PC-9 (cell line): ENCODE measurements at places on chromosomes 1 and 21. TPM values are rescaled to one million over a fixed set of nuclear protein-coding genes. Genes with fewer than 3 reads are reported as not detected.

Gene NMNAT2
- 22.5 and 29.2 TPM in 2 replicates for total RNA-seq

Gene TLCD4
- 11.2 TPM in 2 replicates for total RNA-seq

Gene LAMC1
- total RNA-seq, result 95.5 and 121 TPM in 2 replicates

Gene KRTAP19-1
- not detected in 2 replicates for total RNA-seq

Gene CLCA4
- not detected in 2 replicates for total RNA-seq

DNA sequence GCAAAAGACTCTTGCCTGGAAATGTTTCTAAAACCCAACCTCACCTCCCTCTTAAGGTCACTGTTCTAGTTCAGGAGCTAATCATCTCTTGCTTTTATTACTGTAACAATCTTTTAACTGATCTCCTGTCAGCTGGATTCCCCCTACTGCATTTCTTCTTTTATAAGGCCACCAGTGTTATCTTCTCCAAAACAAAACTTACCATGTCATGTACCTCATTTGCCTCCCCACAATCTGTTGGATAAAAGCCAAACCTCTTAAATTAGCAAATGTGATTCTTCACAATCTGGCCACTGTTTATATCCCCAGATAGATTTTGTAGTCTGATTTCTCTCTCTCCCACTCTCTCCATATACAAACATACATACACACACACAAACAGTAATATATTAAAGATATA, 143.3 kb downstream of the DENND1B start:
- no peak for DNase-seq

- DNase-seq, result no peak
These were observed 12.9 kb upstream of the PODN start for GRCh38 chr1:53048960-53049573.

DNA sequence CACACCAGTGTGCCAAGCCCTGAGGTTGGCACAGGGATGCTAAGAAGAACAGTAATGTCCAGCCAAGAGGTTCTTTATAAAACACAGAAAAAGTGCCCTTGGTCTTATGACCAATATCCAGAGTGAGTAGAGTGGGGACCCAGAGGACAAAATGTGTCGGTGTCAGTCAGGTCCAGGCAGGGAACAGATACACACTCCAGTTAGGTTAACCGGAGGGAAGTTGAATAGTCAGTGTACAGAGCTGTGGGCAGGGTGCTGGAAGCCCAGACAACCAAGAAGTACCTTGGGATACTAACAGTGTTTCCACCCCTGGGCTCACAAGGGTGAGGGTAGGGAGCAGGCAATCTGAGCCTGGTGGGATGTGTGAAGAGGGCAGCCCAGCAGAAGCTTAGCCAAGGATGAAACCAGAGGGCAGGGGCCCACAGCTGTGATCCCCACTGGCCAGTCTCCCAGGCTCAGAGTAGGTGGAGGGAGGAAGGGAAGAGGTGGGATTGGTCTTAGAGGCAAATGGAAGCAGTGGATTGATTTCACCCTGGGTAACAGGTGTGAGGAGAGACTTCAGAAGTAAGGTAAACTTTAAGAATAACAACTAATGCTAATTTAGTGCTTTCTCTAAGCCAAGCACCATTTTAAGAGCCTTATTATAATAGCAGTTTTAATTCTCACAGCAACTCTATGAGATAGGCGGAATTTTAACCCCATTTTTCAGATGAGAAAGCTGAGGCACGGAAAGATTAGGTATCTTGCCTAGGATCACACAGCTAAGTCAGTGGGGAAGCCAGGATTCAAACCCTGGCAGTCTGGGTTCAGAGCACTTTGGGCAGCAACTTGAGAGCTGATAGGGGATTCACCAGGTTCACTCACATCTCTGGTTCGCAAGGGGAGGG, 143.4 kb upstream of the HOOK1 start:
- DNase-seq, result no peak

DNA sequence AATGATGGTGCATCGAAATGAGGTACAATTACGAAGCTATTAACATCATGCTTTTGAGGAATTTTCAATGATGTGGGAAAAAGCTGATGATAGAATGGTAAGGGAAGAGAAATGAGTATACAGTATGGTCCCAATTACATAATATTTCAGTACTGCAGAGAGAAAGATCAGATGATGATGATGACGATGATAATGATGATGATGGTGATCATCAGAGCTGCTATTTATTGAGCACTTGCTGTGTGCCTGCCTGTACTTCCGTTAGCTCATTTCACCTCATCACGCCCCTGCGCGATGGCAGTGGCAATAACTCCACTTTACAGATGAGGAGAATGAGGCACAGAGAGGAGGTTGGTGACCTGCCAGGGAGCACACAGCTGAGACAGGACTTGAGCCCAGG, 620.8 kb downstream of the MATN1 start:
- no peak for DNase-seq

GRCh38 chr1:77313491-77313890, 31.7 kb downstream of the AK5 start:
- no peak for DNase-seq

GRCh38 chr21:35050348-35051286, 1.5 kb upstream of the RUNX1 start:
- peak; percentile 46 for DNase-seq

DNA sequence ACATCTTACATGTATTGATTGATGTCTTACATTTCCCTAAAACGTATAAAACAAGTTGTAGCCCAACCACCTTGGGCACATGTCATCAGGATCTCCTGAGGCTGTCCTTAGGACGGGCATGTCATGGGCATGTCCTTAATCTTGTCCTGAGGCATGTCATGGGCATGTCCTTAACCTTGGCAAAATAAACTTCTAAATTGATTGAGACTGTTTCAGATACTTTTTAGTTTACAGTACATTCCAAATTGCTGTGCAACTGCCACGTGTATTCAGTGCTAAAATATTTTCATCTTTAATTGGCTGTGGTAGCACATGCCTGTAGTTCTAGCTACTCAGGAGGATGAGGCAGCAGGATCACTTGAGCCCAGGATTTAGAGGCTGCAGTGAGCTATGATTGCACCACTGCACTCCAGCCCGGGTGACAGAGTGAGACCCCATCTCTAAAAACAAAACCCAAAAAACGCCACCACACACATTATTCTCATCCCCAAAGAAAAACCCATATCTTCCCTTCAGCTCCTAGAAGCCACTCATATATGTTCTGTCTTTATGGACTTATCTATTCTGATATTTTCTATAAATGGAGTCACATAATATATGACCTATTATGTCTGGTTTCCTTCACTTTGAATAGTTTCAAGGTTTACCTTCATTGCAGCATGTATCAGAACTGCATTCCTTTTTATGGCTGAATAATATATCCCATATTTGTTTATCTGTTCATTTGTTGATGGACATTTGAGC, 96.0 kb upstream of the BTG3 start:
- DNase-seq, result no peak
